ENCODE measurements at places on chromosomes 5 and 9.

GRCh38 chr9:7370988-7371387, 428.6 kb downstream of the DMAC1 start:
- DNase-seq: no peak

- peak; percentile 74 for DNase-seq
These were observed 3.8 kb downstream of the IER5L start for GRCh38 chr9:129174102-129174723.

- no peak for DNase-seq
These were observed 214.1 kb upstream of the ADCY2 start for GRCh38 chr5:7181841-7182240.

DNA sequence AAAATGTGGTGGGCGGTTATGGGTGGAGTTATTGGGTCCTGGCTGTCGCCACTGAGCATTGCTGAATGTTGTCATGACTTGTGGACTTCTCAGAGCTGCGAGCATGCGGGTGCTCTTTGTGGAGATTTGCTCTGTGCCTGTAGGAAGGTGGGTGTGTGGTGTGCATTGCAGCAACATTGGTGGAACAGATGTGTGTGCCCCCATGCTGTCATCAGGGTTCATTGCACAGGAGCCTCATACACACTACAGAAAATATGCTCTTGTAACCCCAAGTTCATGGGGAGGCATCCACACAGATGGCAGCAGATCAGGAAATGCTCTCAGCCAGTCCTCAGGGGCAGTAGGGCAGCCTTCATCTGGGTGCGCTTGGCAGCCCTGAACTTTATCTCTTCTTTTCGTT, 55.9 kb upstream of the PHF2 start:
- DNase-seq: no peak

GRCh38 chr9:89886281-89886700, 281.5 kb downstream of the GADD45G start:
- DNase-seq: no peak

- no peak for DNase-seq
These were observed 342.4 kb upstream of the GRIA1 start for GRCh38 chr5:153147891-153148623.

DNA sequence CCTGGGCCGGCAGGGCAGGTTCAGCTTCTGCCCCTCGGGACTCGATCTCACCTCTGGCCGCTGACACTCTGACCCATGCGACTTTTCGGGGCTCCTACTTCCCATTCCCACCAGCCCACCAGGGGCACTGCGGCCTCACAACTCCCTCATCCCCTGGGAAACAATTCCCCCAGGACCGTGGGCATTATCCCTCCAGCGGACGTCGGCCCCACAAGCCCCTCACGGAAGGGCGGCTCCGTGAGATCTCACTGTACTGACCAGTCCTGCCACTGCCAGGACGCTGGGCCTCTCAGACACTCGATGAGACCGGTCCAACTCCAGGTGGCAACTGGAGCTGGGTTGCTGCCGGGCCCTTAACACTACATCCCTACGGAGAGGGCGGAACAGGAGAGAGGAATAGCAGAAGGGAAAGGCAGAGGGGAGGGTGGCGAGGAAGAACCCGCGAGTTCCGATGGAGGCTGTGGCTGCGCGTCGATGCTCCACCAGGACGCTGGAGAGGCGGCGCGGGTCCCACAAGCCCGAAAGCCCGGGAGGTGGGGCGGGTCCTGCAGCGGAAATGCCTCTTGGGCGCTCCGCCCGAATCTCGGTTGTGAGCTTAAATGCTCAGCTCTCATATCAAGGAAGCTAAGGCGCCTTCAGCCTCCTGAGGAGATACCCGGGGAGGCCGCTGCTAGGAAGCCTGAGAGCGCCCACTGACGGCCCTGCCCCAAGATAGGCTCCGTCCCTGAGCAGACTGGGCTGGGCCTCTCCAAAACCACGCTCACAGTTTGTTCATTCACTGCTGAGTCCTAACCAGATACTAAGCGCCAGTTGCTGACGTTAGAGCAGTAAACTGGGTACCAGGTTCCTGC, 36.3 kb downstream of the VCP start:
- DNase-seq: peak; percentile 18

DNA sequence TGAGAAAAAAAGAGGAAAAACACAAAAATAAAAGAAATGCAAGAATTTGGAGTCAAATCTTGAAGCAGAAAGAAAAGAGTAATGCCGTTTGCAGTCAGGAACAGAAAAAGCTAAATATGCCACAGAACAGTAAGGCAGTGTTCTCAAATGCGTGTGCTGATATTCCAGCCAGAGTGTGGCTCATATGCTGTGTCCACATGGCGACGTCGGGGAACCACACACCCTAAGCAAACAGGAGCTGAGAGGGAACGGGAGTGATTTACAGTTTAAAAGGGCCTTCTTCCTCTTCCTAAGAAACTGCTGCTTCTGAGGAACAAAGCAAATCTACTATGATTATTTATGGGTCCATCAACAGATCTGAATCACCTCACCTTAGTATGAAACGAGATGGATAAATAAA, 42.7 kb downstream of the DDX31 start:
- no peak for DNase-seq

GRCh38 chr5:143775258-143775657, 36.7 kb upstream of the HMHB1 start:
- no peak for DNase-seq

GRCh38 chr5:137398154-137398553, 101.0 kb downstream of the SPOCK1 start:
- DNase-seq: no peak

DNA sequence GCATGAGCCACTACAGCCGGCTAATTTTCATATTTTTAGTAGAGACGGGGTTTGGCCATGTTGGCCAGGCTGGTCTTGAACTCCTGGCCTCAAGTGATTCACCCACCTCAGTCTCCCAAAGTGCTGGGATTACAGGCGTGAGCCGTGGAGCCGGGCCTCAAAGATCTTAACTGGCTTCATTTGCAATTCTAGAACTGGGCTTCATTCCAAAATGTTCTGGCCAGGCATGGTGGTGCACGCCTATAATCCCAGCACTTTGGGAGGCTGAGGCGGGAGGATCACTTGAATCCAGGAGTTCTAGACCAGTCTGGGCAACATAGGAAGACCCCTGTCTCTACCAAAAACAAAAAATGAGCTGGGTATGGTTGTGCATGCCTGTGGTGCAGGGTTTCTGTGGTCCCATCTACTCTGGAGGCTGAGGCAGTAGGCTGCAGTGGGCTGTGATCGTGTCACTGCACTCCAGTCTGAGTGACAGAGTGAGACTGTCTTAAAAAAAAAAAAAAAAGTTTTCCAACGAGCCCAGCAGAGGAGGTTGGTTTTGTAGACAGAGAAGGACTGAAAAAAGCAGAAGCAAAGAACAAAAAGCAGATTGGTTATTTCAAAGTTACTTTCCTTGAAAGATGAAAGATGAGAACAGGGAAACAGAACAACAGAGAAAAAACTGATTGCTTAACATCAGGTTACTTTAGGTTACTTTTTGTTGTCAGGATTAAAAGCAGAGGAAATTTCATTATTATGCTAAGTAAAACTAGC, 78.2 kb downstream of the ANKRD55 start:
- no peak for DNase-seq

GRCh38 chr9:104604801-104605200, 626 bp downstream of the OR13C2 start:
- no peak for DNase-seq

GRCh38 chr9:19879062-19879461, 90.2 kb upstream of the SLC24A2 start:
- no peak for DNase-seq

DNA sequence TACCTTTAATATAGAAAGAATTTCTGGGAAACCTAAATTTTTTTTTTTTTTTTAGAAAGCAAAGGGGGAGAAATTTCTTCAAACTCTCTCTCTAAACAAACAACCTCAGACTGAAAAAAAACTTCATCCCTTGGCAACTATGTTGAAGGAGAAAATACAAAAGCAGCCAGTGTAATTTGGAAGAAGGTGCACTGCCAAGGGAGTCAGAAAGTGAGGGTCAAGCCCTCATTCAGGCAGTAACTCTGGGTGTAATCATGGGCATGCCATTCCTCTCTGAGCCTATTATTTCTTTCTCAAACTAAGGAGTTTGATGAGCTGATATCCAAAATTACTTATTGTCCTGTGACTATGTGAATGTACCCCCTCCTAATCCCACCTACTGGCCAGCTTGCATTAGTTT, 203.1 kb downstream of the BRINP1 start:
- DNase-seq: no peak

DNA sequence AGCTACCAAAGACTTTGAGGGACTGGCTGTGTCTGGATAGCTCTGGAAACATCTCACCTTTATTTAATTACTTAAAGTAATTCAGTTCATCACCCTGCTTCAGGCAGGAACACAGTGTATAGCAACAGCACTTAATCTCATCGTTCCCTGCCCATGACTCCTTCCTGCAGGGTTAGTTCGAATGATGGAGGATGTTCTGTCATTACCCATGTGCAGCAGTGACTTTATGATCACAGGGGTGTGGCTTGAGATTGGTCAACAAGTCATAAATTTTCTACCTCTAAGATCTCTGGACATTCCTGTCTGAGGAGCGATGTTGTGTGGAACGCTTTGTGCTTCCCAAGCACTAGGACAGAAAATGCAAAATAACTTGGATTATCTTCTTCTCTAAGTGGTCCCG, 37.1 kb upstream of the PRUNE2 start:
- DNase-seq: no peak

- DNase-seq: no peak
These were observed 240.3 kb downstream of the TLE4 start for GRCh38 chr9:79812099-79812498.

DNA sequence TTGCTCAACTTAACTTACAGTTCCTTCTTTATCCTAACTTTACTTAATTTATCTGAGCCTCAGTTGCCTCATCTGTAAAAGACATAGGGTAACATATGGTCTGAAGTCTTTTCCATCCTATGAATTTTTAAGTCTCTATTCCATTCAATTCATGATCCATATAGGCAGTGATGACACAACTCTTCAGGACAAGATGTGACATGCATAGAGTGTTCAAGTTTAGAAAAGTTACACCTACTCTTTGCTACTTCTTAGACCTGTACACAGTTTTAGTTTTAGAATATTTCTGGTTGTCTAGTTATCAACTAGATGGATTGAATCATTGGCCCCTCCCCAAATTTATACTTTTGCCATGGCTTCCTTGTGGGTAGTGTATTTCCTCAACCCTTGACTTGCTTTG, 50.7 kb upstream of the ELL2 start:
- DNase-seq: no peak

DNA sequence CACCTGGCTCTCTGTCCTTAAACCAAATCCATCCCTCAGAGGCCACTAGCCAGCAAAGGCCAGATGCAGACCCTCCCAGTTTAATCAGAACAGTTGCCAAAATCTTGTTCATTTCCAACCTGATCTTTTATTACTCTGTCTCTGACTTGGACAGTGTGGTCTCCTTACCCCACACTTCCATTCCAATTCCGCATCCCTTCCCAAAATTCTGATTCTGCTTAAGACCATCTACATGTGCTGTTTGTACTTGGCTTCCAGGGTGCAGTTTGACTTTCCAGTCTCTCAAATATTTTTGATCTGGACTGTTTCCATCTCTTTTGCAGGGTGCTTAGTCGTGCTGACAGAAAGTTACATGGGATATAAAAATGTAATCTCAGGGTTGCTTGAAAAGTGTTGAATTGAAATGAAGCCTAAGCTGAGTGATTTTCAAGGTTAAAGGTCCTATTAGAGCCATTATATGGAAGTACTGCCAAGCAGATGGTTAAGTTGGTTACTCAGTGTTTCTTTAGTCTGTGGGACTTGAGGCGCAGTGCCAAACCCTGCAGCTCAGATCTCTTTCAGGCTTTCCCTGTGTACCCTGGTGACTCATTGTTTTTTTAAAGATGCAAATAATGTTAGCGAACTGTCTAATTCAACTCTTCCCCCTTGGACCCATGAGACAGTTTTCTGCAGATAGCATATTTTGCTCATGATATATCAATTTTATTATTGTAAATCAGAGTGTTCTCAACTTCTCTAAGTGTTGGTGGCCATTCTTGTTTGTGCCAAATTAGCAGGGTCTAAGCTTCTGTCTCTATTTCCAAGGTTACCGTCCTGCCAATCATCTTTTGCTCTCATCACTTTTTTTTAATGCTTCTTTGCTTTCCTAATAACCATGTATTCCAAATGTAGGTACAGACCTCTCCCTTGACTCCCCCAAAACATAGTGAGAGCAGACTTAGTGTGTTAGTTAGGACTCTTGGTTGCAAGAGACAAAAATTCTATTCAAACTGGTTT, 18.2 kb upstream of the DCP2 start:
- no peak for DNase-seq

DNA sequence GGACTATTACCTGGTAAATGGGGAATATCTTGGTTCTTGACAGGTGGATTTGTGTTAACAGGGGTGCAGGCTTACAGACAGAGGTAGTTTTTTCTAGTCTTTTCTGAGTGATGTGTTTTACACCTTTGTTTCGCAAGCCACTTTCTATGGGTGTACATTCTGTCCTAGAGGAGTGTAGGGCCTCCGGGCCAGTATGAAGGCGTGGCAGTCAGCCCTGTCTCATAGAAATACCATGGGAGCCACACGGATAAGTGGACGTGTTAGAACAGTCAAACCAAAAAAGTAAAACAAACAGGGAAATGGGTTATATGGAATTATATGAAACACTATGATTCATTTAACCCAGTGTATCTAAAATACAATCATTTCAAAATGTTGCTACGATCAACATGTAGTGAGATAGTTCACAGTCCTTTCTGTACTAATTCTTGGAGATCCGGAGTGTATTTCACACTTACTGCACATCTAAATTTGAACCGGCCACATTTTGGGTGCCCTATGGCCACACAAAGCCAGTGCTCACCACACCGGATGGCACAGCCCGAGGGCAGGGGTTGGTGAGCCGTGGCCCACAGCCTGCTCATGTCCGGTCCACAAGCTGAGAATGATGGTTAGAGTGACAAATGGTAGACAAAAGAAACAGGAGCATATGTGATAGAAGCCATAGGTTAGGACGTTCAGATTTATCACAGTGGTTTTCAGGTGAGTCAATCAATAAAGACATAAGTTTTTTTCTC, 80.1 kb upstream of the IRX4 start:
- DNase-seq: no peak

DNA sequence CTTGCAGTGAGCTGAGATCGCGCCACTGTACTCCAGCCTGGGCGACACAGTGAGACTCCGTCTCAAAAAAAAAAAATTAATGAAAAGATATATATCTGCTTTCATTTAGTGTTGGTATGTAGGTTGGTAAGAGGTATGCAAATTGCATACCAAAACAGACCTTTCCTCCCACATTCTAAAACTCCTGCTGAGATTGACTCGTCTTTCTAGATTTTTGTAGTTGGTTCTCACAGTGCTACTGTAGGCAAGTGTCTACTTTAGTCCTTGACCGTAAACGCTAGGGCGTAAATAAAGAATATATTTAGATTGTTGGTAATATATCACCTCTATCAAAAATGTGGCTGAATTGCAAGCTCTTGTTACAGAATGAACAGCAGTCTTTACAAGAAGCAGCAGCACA, 445.9 kb downstream of the CHSY3 start:
- DNase-seq: no peak

GRCh38 chr5:122965111-122965510, 71.4 kb downstream of the PPIC start:
- DNase-seq: no peak
